CD14-positive monocyte (primary cell): ENCODE measurements at places on chromosomes 7 and 10.
A peak's percentile ranks its signal among the peaks of the same experiment; 100 is the strongest.

DNA sequence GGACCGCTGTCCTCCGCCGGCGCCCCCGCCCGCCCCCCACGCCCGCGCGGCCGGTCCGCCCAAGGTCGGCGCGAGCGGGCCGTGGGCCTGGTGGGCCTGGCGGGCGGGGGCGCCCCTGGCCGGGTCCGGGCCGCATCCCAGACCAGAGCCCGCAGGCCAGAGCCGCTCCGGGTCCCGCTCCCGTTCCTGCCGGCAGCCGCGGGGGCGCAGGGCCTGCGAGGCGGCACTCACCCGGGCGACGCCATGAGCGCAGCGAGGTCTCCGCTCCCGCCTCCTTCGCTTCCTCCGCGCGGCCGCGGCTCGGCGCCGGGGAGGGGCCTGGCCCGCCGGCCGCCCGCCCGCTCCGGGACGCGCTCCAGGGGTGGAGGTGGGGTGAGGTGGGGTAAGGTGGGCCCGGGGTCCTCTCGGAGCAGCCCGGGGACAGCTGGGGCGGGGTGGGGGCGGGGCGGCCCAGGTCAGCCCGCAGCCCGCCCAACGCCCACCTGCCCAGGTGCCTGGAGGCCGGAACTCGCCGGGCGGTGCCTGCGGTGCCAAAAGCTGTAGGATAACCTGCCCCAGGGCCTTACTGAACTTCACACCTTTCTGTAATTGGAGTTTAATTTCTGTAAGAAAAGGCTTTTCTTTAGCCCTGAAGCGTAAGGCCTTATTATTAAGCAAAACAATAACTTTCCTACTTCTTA is at the start of gene URGCP:
Gene URGCP (minus strand): TSS at position 266 of the 680 bp plus-strand sequence. CDS start 21 bp downstream, at position 245.
- DNase-seq, result peak; percentile 20

DNA sequence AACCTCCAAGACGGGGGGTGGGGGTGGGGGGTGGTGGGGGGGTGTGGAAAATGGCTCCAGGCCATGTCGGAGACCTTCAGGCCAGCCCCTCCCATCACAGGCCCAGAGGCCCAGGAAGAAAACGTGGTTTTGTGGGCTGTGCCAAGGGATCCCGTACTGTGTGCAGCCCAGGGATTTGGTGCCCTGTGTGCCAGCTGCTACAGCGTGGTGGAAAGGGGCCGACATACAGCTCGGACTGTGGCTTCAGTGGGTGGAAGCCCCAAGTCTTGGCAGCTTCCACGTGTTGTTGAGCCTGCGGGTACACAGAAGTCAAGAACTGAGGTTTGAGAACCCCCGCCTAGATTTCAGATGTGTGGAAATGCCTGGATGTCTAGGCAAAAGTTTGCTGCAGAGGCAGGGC is 259.7 kb downstream of the HGF start:
- no peak for DNase-seq

DNA sequence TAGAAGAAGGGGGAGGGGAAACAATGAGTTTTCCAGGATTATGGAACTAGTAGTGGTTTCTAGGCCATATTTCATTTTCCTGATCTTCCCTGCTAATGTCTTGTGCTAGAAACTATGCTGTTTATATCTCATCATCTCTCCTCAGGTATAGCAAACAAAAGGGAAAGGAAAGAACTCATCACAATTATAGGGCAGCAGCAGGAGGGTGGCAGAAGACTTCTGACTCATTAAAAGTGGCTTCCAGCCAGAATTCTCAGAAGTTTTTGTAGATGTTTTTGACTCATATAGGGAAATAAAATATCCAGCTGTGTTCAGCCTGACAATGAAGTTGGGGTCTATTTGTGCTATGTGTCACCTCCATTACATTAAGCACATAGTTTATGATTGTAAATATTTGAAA is 6.5 kb downstream of the AHR start:
- DNase-seq, result peak; percentile 85

DNA sequence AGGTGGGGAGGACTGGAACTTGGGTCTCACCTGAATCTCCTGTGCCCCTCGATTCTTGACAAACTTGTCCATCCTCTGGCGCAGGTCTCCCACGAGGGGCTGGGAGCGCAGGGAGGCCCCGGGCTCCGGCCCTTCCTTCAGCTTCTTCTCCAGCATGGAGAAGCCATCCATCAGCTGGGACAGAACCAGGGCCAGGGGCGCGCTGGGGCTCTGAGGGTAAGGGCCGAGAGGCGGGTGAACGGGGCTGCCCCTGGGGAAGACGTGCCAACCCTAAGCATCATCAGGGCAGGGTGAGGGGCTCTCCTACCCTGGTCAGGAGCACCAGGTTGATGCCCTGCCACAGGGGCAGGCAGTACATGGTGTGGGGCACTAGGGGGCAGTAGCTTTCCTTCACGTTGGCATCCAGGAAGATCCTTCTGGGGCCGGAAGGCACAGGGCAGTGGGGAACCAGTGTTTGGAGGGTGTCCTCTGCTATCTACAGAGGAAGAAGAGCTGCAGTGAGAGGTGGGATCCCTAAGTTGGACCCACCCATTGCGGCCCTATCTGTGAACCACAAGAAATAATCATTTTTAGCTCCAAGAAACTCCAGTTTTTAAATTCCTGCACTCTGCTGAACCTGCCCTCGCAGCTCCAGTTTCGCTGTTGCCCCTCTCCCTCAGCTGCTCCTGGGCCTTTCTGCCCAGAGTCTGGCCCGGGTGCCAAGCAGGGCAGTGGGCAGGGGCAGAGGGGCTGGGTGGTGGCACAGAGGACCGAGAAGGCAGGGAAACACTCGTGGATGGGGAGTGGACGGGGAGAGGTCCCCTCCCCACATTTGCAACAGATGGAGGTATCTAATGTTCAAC is 10.8 kb upstream of the PYROXD2 start:
- peak; percentile 12 for DNase-seq

DNA sequence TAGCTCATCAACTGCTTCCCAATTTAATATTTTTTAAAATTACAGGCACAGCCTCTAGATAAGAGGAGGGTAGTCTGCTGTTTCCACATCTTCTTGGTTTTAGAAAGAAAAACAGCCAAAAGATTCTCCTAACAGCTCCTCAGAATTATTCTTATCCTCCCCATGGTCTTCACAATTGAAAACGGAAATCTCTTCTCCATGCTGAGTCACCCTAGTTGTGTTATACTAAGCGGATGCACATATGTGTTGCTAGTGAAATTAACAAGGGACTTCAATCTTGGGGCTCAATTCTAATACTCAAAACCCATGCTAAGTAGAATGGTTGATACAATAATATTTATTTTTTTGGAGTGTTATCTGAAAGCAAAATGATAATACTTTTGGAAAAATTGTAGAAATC is 71.9 kb upstream of the NPY start:
- no peak for DNase-seq

GRCh38 chr10:73296946-73297345 is 44.5 kb upstream of the MRPS16 start:
- DNase-seq, result no peak

DNA sequence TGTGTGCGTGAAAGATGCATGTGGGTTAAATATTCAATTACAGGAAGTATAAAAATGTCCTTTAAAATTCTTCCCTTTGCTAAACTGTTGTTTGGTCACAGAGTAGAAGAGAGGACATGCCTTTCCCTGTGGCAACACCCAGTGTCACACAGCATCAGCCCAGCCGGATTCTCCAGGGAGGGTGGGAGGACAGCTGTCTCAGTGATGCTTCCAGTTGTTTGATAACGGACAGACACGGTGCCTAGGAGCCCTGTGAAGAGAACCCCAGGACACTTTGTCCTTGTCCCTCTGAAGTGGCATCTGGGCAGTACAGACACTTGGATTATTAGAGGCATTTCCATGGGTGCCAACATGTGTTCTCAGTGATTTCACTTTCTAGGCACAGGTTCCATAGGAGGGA is 306.6 kb upstream of the LRGUK start:
- DNase-seq, result no peak
